ENCODE measurements at places on chromosomes 1 and 21. TPM values are rescaled to one million over a fixed set of nuclear protein-coding genes. Genes with fewer than 3 reads are reported as not detected.

SLC1A7 gene
- 0.97 TPM for total RNA-seq

PKLR gene
- not detected for total RNA-seq

IFNLR1 gene
- not detected for total RNA-seq

KLHDC9 gene
- total RNA-seq, result 7.6 TPM

RHD gene
- not detected for total RNA-seq

KRTAP7-1 gene
- total RNA-seq, result not detected

Data from cardiac atrium fibroblast (primary cell).